ENCODE measurements at places on chromosomes 12 and 14.

- no peak for DNase-seq
These were observed 15.9 kb upstream of the AMIGO2 start for GRCh38 chr12:47095446-47096236.

DNA sequence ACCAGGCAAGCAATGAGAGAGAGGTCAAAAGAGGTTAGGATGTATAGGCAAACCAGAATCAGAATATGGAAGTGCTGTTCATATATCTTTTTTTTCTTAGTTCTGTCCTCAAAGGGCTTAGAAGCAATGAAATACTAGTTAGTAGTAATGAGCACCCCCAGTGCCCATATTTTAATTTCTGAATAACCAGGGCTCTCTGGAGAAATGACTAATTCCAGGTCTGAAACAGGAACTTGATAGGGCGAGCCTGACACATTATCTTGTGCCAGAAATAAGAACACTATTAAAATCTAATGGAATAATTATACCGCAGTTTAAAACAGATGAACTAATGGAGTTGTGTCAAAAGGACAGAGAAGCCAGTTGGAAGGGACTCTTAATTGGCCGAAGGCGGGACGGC lies 30.9 kb downstream of the BICDL1 start:
- no peak for DNase-seq

GRCh38 chr12:106487664-106488063 lies 95.1 kb upstream of the RFX4 start:
- DNase-seq = no peak

DNA sequence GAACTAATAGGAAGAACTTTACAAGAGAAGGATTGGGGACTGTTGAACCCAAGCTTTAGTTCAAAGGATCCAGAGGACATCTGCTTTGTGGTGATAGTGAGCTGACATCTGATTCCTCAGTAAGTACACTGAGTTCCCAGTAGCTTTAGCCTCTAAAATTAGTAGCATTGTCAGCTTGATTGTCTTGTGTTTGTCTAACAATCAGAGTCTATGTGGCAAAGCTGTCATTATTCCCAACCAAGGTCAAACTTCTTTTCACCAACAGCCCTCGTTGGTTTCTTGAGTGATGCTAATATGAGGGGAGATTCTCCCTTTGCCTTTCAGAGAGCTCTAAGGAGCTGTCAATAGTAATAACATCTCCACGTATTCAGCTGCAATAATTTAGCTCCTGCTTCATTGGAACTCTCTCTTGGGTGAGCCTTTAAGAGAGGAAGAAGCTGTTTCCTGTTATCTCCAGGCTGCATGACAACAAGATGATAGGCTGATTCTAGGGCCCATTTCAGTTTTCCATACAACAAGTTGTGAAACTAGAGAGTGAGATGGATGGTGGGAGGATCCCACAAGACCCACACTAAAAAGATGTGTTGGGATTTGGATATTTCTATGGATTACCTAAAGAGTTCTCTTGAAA lies 46.7 kb downstream of the TGFB3 start:
- no peak for DNase-seq

- DNase-seq = no peak
These were observed 50.7 kb downstream of the TSPAN9 start for GRCh38 chr12:3127832-3128231.

DNA sequence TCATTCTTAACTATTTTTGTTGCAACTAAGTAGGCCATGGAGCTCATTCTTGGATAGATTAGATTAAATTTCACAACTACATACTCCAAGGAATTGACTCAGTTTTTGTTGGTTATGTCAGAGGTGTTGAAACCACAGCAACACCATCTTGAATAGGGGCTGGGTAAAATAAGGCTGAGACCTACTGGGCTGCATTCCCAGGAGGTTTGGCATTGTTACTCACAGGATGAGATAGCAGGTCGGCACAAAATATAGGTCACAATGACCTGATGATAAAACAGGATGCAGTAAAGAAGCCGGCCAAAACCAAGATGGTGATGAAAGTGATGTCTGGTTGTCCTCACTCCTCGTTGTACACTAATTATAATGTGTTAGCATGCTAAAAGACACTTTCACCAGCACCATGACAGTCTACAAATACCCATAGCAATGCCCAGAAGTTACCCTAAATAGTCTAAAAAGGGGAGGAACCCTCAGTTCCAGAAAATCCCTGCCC lies 20.9 kb downstream of the DMAC2L start:
- no peak for DNase-seq

- DNase-seq = no peak
These were observed 180.9 kb upstream of the C14orf180 start for GRCh38 chr14:104398656-104399055.

GRCh38 chr14:64849940-64850339 lies 29.8 kb downstream of the SPTB start:
- no peak for DNase-seq

- DNase-seq = no peak
These were observed 2.3 kb upstream of the C14orf39 start for GRCh38 chr14:60488175-60488574.

- no peak for DNase-seq
These were observed 29.2 kb downstream of the ITPK1 start for GRCh38 chr14:93086441-93087055.

DNA sequence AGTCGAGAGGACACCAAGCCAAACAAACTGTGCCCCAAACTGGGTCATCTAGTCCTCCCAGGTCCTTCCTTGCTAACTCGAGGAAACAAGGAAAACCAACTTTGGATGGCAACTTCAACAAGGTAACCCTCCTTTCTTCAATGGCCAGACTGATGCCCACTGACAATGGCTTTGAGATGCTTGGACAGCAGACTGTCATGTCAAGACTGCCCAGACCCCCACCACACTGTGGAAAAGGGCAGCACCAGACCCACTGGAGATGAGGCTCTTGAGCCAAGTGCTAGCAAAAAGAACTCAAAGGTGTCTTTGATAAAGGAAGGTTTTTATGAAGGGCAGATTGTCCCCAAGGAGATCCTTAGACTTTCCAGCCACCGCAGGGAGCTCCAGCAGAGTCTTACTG lies 9.0 kb upstream of the CDH24 start:
- no peak for DNase-seq

GRCh38 chr12:40152783-40153383 lies 47.0 kb upstream of the SLC2A13 start:
- DNase-seq = peak; percentile 56

GRCh38 chr14:100989924-100990323 lies 86.4 kb upstream of the RTL1 start:
- DNase-seq = no peak

- DNase-seq = peak; percentile 17
These were observed 21.6 kb upstream of the AMN start for GRCh38 chr14:102900631-102901571.

DNA sequence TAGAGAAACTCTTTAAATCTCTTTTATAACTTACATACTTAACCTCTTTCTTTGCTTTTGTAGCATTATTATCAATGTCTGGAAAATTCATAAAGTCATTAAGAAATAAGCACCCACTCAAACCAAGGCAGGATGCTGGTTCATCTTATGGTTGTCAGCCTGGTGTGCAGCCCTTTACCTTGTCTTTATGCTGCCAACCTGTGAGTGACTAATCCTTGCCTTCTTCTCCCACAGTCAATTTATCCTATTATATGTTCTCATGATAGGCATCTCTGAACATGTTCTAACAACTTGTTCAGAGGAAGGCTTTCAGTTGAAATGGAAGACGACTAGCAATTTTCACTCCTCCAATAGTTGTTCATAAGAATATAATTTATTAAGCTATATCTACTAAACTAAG lies 186.9 kb upstream of the CAND1 start:
- no peak for DNase-seq

DNA sequence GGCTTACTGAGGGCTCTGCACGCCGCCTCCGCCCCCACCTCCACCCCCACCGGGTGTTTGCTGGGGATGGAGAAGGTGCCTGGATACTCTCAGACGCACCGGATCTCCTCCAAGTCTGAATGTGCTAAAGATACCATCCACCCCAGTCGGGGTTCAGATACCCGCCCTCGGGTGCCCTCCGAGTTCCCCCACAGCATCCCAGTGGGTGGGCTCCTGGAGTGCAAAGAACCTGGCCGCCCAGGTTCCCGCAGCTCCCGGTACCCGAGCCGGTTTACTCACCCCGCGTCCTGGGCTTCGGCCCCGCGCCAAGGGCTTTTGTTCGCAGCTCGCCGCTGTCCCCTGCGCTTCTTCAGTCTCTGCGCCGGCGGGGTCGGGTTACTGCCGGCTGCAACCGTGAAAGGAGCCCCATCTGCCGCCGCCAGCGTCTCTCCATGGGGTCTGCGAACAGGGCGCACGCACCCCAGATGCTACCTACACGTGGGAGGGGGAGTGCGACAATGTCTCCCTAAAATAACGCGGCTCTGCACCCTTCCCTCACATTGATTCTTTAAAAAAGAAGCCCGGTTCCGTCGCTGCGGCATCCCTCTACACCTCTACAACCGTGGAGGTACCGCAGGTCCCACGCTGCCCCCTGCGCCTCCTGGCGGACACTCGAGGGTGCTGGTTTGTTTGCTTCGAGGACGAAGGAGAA lies at the start of gene CCDC177:
TSS of gene CCDC177 (minus strand) at position 609 of the 691 bp plus-strand sequence. CDS start 1,249 bp downstream, outside the sequence.
- peak; percentile 71 for DNase-seq

DNA sequence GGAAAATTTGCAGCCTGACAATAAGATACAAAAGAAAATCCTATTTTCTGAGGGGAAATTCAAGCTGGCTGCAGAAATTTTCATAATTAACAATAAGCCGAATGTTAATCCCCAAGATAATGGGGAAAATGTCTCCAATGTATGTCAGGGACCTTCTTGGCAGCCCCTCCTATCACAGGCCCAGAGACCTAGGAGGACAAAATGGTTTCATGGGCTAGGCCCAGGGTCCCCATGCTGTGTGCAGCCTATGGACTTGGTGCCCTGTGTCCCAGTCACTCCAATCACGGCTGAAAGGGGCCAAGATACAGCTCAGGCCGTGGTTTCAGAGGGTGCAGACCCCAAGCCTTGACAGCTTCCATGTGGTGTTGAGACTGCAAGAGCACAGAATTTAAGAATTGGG lies 11.2 kb downstream of the C12orf50 start:
- DNase-seq = no peak

- DNase-seq = peak; percentile 32
These were observed 3.0 kb downstream of the TEDC1 start for GRCh38 chr14:105493921-105494605.

DNA sequence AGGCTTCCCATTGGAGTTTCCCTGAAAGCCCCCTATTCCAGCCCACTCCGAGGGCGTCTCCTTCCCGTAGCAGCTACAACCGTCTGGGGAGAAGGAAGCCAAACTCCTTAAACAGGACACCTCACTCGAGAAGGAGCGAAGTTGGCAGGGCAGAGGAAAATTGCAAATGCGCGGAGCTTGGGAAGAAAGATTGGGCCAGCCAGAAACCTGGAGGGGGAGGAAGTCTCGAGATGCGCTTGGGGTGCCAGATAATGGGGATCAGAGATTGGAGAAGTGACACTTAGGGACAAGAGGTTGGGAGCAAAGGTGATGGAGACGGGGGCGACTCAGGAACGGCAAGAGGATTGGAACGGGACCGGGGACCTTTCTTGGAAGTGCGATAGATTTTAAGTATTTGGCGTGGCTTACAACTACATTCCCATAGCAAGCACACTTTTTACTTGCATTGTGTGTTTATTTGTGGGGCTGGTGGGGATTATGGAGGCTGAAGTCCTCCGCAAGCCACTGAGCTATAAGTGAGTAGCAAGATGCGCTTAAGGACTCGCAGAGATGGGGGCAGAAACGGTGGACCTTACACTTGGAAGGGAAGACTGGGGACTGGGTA lies 926 bp downstream of the HRK start:
- no peak for DNase-seq

- DNase-seq = peak; percentile 16
These were observed 455.8 kb downstream of the PCNX1 start for GRCh38 chr14:71362920-71363584.

DNA sequence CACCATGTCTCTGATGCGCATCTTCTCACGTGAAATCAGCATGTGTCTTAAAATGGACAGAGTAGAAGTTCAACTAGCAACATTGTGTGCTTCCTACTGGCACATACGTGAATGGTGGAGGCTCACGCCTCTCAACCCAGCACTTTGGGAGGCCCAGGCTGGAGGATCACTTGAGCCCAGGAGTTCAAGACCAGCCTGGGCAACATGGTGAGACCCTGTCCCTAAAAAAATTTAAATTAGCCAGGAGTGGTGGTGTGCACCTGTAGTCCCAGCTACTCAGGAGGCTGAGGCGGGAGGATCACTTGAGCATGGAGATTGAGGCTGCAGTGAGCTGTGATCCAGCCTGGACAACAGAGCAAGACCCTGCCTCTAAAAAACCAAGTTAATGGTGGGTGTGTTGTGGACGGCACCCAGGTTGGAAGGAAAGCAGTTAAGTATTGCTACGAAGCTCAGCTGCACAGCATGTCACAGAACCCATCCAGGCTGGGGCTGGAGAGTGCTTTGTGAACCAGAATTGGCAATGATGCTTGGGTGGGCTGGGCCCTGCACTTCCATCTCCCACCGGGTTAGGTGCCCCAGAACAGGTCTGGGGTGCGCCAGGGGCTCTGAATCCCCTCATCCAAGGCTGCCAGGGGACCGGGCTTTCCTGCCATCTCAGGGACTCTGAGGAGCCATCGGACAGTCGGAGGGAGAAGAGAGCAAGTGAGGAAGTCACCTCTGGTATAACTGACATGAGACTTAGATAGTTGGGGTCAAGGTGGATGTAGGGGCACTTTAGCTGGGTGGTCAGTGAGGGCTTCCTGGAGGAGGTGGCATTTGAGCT lies 33.0 kb upstream of the ULK1 start:
- no peak for DNase-seq

DNA sequence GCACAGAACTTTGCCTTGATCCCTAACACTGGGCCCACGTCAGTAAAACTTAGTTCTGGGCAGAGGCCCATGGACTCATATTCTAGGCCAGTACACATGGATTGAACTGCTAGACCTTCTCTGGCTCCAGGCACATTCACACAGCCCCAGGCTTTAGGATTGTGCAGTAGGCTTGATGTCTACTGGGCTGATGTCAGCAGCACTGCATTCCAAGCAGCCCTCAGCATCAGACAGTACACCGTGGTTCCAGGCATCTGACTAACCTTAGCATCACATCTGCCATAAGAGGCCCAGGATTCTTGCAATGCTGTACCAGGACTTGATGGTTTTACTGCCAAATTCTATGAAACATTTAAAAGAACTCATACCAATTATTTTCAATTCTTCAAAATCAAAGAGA lies 301.9 kb downstream of the CCER1 start:
- no peak for DNase-seq

DNA sequence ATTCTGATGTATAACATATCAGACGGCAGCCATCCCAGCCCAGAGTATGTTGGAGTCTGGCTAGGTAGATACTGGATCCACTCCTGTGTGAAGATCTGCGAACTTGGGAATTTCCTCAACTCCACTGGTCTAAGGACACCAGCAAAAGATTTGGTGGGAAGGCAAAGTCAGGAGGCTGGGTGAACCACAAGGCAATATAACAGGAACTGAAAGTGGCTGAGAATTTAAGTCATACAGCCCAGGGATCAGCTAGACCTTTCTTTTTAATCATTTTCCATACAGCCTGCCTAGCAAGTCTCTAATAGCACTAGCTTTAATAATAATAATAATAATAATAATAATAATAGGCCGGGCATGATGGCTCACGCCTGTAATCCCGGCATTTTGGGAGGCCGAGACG lies 34.8 kb downstream of the BRAP start:
- DNase-seq = no peak

- no peak for DNase-seq
These were observed 12.7 kb downstream of the FLRT2 start for GRCh38 chr14:85542623-85543022.

- DNase-seq = peak; percentile 41
These were observed 40.1 kb downstream of the SMIM41 start for GRCh38 chr12:52119398-52120254.

- DNase-seq = no peak
These were observed 470.2 kb upstream of the LMO3 start for GRCh38 chr12:17076028-17076744.

GRCh38 chr12:76998908-76999556 lies 66.3 kb downstream of the E2F7 start:
- DNase-seq = no peak

- no peak for DNase-seq
These were observed 164 bp downstream of the KIF21A start for GRCh38 chr12:39442831-39443080.
